Effector CD8-positive, alpha-beta T cell (primary cell): ENCODE measurements at places on chromosomes 12 and 14.

- DNase-seq = peak; percentile 68
Measured at GRCh38 chr12:26884765-26885576, 52.0 kb upstream of the ITPR2 start.

DNA sequence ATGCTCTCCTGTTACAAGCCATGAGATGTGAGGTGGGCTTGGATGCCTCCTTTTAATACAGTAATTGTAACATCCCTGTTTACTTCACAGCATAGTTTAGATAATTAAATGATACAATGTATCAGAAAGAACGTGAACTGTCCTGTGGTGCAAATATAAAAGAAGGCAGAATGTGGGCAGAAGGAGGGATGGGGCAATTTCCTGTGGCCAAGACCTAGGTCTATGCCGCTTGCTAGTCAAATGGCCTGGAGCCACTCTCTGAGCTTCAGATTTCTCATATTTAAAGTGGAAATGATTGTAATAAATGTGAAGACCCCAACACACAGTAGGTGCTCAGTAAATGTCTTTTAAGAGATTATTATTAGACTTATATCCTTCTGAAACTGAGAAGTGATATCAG is 24.0 kb upstream of the EVL start:
- DNase-seq = no peak

GRCh38 chr12:49019443-49020324 is 1.1 kb upstream of the PRKAG1 start:
- no peak for DNase-seq

- no peak for DNase-seq
Measured at GRCh38 chr14:58553959-58554358, 83.8 kb upstream of the DACT1 start.

- no peak for DNase-seq
Measured at GRCh38 chr12:39763890-39764169, 144.2 kb upstream of the ABCD2 start.

DNA sequence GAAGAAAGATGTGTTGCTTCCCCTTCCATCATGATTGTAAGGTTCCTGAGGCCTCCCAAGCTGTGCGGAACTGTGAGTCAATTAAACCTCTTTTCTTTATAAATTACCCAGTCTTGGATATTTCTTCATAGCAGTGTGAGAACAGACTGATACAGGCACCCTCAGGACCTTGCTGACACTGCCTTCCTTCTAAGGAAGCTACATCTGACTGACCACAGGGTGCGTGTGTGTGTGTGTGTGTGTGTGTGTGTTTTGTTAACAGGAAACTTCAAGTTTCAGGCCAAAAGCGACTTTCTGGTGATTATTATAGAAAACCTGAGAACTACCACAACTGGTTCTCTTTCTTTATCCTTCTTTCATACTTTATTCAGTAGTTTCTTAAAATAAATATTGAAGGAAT is 149.0 kb downstream of the CAPZA3 start:
- no peak for DNase-seq
